ENCODE measurements at places on chromosomes 6 and 20. TPM values are rescaled to one million over a fixed set of nuclear protein-coding genes. Genes with fewer than 3 reads are reported as not detected.

- H3K4me3 ChIP-seq, result no peak overlapping the region
- no peak overlapping the region for H3K27ac ChIP-seq
- peaks cover 27% of the 10 kb centered on the region for H3K4me1 ChIP-seq
- 0 out of 3 replicates have a peak, but pooled peaks cover 5% of the 10 kb centered on the region for H3K27me3 ChIP-seq
- no peaks in the 10 kb centered on the region for H3K36me3 ChIP-seq
Measured at GRCh38 chr6:53437557-53438202, 88.9 kb upstream of the ELOVL5 start.

DNA sequence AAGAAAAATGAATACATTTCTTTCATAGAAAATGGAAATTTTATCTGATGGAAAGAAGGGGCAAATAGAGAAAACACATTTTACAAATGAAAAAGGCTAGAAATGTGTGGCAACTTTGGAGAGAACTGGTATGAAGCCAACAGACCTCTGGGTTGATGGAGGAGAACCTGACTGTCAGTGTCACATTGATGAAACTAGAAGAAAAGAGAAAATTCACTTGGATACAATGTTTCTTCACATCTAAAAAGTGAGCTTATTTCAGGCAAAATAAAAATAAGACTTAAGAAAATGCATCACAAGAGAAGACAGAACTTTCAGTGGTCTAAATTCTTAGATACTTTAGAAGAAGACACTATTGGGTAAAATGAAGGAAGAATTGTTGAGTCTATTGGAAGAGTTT lies at the start of gene OR12D2:
OR12D2 (plus strand) TSS at position 301 of the 400 bp plus-strand sequence. CDS start 1,069 bp downstream, outside the sequence.
- no peak within 1 kb of the TSS for H3K4me3 ChIP-seq
- H3K4me1 ChIP-seq, result no peaks in the 10 kb centered on the region
- DNase-seq, result no peak
- H3K27me3 ChIP-seq, result no peaks in the 10 kb centered on the region
- H3K27ac ChIP-seq, result no peak within 1 kb of the TSS
- H3K36me3 ChIP-seq, result no peaks in the 10 kb centered on the region

DNA sequence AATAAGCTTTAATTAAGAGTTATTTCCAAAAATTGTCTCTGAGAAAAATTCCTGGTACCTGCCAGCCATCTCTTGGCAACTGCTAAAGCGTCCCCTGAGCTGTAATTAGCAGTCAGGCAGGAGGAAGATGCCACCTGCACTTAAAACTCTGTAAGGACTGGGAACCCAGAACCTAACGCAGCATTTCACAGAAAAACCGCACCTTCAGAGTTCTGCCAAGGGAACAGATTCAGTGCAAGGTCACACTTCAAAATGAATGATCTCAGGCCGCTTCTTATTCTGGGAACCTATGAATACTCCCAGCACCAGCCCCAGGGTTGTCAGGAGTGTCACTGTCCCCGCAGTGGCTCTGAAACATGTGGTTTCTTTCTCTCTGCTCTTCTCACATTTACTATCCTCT lies 36.7 kb downstream of the INSM1 start:
- H3K4me3 ChIP-seq, result no peak overlapping the region
- no peaks in the 10 kb centered on the region for H3K27me3 ChIP-seq
- H3K36me3 ChIP-seq, result no peaks in the 10 kb centered on the region

ZNF831 gene
- total RNA-seq, result not detected

All from HepG2 (cell line).